ENCODE measurements at places on chromosomes 6 and 20.

DNA sequence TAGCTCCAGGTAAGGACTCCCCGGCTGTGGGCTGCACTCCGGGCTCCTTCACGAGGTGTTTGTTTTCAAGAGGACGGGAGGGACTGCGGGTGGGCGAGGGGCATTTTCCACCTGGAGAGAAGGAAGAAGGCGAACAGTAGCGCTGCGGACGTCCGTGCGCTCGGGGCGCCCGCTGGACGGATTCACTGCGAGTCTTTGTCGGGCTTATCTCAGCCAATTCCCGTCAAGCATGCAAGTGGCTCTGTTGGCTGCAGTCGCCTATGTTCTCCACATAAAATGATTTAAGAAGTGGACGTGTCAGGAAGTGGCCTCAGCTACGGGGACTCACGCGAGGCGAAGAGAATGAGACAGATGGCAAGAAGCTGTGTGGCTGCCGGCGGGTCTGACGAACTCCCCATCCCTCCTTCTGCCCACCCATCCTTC is 332 bp downstream of the GRIK2 start:
- no peak for DNase-seq

DNA sequence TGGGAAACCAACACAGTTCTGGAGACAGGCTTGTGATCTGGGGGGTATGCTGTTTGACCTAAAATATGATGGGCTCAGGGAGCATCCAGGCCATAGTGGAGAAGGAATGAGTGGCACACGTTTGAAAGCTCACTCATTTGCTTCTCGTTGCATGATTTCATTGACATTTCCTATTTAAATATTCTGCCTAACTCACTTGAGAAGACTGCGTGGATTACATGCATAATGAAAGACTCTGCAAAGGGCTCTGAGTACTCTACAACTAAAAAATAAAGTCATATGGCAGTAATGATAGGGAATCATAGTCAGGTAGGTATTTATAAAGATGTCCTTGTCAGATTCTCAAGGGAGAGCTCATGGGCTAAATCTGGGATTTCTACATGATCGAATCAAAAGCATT is 117.9 kb downstream of the LAMP5 start:
- no peak for DNase-seq

GRCh38 chr6:133313068-133313467 is 71.9 kb downstream of the EYA4 start:
- DNase-seq, result no peak

- DNase-seq, result peak; percentile 15
Measured at GRCh38 chr6:108174371-108175175, 8.8 kb downstream of the NR2E1 start.

DNA sequence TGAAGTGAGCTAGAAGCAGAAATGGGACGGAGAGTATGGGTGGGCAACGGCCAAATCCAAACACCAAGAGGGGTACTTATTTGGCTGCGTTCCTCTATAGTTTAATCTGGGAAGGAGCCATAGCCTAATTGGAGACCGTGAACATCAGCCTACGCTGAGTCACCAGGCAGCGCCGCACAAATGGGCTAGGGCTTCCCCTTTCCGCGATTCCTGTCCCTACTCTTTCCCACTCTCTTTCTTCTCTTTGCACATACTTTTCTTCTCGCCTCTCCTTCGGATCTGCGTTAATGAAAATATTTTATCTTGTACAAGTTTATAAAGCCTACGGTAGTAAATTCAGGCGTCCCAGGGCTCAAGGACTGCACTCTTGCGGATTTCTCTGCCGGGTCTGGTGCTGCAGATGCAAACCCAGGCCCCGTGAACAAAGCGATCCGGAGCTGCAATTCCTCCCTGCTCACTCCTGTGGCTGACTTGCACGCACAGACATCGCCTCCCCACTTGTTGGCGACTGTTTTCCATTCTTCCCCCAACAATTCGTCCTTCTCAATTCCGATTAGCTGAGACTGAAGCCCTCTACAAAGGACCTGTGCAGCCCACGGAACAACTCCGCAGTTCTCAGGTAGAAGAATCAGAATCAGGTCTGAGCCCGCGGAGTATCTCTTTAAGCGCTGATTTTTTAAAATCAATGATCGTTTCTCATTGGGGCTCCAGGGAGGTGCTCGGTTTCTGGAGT is 4.2 kb upstream of the TBX18 start:
- DNase-seq, result no peak
